Mesothelial cell of epicardium (in vitro differentiated cells): ENCODE measurements at places on chromosomes 7 and 10. TPM values are rescaled to one million over a fixed set of nuclear protein-coding genes. Genes with fewer than 3 reads are reported as not detected.

Gene AKR1E2
- 7.9 to 9.3 TPM (median 8.4 TPM) in 3 replicates for total RNA-seq

Gene NXPH1
- total RNA-seq, result not detected in 3 replicates

Gene VSTM4
- 3.5 to 4.1 TPM (median 3.7 TPM) in 3 replicates for total RNA-seq

Gene GIMAP4
- not detected in 3 replicates for total RNA-seq

DNA sequence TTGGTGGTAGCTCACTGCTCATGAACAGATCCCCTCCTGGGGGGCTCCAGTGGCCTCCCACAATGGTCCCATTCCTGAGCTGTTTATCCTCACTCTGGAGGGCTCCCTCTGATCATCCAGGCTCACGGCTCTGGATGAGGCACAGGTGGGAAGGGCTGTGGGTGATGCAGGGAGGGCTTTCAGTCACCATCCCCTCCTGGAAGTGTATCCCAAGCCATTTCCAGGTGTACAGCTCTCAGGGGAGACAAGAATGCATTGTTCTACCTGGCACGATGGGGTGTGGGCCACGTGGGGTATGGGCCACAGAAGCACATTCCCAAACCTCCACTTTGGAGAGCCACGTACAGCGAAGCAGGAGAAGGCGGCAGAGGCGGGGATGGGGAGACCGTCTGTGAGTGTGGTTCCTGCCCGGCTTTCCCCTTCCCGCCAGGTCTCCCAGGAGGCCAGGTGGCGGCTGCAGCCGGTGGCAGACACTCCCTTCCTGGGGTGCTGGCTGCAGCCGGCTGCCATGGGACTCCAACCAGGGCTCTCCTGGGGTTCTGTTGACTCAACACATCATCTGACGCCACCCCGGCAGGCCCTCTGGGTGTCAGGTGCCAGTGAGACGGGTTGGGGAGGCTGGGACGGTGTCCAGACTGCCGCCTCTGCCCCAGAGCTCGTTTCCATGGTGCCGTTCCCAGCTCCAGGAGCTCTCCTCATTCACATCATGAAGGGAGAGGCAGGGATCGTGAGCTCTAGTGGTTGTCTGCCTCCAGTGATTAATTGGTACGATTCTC, 169.7 kb upstream of the RHEB start:
- peaks cover 30% of the 10 kb centered on the region for H3K4me1 ChIP-seq
- H3K27ac ChIP-seq, result no peak overlapping the region
- no peaks in the 10 kb centered on the region for H3K27me3 ChIP-seq
- H3K36me3 ChIP-seq, result no peaks in the 10 kb centered on the region
- H3K4me3 ChIP-seq, result no peak overlapping the region
- DNase-seq, result no peak

GRCh38 chr7:122217125-122217524, 73.1 kb upstream of the AASS start:
- H3K36me3 ChIP-seq, result no peaks in the 10 kb centered on the region
- H3K4me1 ChIP-seq, result no peaks in the 10 kb centered on the region
- H3K27me3 ChIP-seq, result peaks cover 1% of the 10 kb centered on the region
- no peak overlapping the region for H3K27ac ChIP-seq

GRCh38 chr10:92901819-92902251, 53.5 kb downstream of the EXOC6 start:
- no peaks in the 10 kb centered on the region for H3K4me1 ChIP-seq
- DNase-seq, result no peak
- no peaks in the 10 kb centered on the region for H3K27me3 ChIP-seq
- peaks cover 10% of the 10 kb centered on the region for H3K36me3 ChIP-seq
- no peak overlapping the region for H3K27ac ChIP-seq
- H3K4me3 ChIP-seq, result no peak overlapping the region

- no peaks in the 10 kb centered on the region for H3K4me1 ChIP-seq
- no peaks in the 10 kb centered on the region for H3K27me3 ChIP-seq
- DNase-seq, result no peak
- H3K27ac ChIP-seq, result no peak overlapping the region
- H3K36me3 ChIP-seq, result peaks cover 2% of the 10 kb centered on the region
Measured at GRCh38 chr7:8154272-8154671, 107.7 kb downstream of the ICA1 start.

DNA sequence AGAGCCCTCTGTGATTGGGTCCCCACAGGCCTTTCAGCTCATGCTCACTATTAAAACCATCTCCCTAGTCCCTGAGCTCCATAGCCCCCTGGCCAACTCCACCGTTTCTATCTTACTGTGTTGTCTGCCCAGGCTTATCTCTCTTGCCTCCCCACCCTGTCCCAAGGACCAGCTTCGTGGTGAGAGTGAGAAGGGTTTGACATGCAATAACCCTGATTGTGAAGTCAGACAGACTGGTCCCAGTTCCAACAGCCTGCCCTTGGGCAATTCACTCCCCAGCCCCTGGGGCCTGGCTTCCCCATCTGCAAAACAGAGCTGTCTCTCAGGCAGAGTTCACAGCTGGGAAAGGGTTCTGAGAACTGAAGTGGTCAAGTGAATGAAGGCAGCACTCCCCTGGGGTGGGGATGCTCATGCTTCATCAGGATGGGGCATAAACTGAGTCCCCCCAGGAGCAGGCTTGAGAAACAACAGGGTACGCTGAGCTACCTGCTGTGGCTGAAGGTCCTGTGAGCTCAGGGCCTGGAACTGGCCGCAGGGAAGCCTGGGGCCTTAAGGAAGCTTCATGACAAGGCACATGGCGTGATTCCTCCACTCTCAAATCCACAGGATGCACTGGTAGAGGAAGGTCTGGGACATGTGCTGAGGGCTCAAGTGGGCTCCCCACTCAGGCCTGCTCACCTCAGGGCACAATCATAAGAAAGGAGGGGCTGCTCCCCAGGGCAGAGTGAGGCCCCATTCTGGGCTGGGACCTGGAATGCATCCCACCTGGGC, 1.8 kb upstream of the PPIF start:
- peak; percentile 37 for DNase-seq
- H3K27me3 ChIP-seq, result no peaks in the 10 kb centered on the region
- H3K4me1 ChIP-seq, result peaks cover 16% of the 10 kb centered on the region
- no peak overlapping the region for H3K27ac ChIP-seq

GRCh38 chr7:66110856-66111255, 3.8 kb upstream of the CRCP start:
- no peak overlapping the region for H3K4me3 ChIP-seq
- DNase-seq, result no peak
- H3K4me1 ChIP-seq, result peaks cover 9% of the 10 kb centered on the region
- H3K27ac ChIP-seq, result no peak overlapping the region
- H3K27me3 ChIP-seq, result no peaks in the 10 kb centered on the region

DNA sequence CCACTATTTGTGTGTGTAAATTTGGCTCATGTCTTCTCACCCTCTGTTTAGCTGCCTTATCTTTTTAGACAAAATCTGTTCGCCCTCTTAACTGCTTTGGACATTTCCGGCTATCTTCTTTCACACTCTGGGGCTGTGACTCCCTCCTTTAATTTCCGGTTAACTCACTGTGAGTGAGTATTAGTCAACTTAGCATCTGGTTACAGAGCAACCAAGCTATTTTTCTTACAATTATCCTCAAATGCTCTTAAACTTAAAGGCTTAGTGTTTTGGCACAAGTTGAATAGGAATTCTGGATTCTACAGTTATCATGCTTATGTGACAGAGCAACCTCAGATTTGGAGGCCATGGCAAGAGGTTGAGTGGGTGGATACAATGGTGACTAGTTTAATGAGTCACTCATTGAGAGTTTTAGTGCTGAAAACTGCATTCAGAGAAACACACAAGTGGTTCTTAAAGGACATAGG, 177.6 kb upstream of the SEMA3A start:
- no peak overlapping the region for H3K4me3 ChIP-seq
- H3K4me1 ChIP-seq, result peaks cover 4% of the 10 kb centered on the region
- no peak overlapping the region for H3K27ac ChIP-seq

DNA sequence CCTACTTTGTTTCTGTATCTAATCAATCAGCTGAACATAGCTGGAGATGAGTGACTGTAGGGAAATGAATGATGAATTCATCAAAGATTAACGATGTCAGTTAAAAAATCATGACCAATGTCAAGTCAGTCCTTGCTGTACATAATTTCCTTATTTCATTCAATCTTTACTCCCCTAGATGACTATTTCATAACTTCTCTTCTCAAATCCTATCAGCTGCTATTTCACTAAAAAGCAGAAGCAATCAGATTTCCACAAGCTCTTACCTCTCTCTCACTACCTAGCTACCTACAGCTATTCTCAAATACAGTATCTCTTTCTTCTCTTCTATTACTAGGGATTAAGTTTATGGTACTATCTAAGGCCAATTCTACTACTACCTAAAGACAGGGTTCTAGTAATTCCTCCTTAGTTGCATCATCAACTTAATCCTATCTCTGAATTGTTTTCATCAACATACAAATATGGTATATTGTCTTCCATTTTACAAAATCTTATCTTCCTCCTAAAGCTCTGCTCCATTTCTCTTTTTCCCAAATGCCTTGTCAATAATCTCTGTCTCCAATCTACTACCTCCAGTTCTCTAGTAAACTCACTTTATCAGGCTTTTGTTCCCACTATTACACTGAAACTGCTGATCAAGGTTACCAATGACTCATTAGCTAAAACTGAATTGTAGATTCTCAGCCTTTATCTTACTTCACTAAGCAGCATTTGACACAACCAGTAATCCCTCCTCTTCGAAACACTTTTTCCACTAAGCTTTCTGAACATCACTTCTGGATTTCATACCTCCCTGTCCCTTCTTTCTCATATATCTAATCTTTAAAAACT, 28.4 kb downstream of the JMJD1C start:
- H3K27ac ChIP-seq, result no peak overlapping the region
- H3K36me3 ChIP-seq, result peaks cover 2% of the 10 kb centered on the region
- peaks cover 22% of the 10 kb centered on the region for H3K4me1 ChIP-seq
- no peak overlapping the region for H3K4me3 ChIP-seq

DNA sequence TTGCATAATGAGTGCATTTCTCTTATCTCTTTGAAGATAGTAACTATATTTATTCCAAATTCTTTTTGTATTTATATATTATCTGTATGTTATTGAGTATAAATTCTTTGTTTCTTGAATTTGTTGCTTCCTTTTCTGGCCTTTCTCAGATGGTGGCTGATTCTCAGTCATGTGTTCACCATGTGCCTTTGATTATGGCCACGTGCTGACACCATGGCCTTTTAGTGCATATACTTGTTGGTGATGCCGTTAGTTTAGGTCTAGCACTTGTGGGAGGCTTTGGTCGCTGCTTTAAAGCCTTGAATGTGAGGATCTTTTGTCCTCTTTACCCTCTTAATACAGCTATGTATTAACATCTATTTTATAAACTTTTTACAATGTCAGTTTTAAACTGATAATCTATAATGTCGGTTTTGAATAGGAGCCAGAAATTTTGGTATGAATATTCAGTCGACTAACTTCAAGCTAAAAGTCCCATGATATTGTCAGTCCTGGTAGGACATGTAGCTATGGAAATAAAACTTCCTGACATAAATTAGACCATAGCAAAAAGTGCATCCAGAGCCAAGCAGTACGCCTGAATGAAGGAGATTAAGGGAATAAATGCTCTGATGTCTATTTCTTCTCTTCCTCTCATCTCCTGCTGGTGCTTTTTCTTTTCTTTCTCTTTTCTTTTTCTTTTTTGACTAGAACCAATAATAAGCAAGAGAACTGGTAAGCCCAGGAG, 130.3 kb downstream of the GNAI1 start:
- no peak for DNase-seq
- H3K4me1 ChIP-seq, result peaks cover 28% of the 10 kb centered on the region
- no peaks in the 10 kb centered on the region for H3K36me3 ChIP-seq
- H3K27ac ChIP-seq, result peak overlapping the region; percentile 76
- no peak overlapping the region for H3K4me3 ChIP-seq
